CD14-positive monocyte (primary cell): ENCODE measurements at places on chromosomes 3 and 15. TPM values are rescaled to one million over a fixed set of nuclear protein-coding genes. Genes with fewer than 3 reads are reported as not detected.

The PGBD4 gene
- 0.29 and 0.93 TPM in 2 replicates for polyA plus RNA-seq

The MAGI1 gene
- not detected for polyA plus RNA-seq

The KCNMB2 gene
- polyA plus RNA-seq, result not detected

DNA sequence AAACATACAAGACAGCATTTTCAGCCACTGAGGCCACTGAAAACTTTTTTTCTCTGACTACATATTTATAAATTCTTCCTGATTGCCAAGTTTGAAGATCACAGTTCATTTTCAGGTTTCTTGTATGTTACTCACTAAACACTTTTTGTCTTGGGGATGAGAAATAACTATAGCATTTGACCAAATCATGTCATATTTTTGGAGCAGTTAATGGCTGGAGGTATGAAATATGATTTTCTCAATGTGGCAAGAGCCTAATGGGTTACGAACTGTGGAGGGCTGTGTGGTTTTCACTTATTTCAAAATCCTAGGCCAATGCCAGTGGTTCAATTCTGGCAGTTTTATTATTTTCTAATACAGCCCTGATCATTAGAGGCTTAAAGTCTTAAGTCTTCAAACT is 64.4 kb downstream of the USP13 start:
- no peak for DNase-seq

DNA sequence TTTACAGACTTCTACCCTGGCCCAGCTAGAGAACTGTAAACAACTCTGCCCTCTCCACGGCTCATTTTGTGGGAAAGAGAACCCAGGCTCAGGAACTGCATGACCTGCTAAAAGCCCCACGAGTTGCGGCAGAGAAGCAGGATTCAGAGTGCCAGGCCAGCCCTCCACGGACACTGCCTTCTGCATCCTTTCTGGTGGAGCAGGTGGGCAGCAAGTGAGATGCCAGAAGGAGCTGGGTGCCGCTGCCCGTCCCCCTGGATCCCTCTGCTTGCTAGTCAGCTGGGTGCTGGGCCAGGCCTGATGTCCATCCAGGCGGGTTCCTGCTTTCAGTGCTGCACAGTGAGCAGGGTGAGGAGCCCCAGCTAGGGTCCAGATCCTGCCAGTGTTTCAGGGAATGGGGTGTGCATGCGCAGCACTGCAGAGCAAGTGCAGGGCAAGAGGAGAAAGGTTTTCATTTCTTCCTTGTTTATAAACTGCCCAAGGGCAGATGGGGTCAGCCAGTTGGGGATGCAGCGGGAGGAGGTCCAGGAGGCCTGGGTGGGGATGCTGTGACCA is 5.2 kb upstream of the RAB43 start:
- DNase-seq, result no peak
